Activated CD4-positive, alpha-beta T cell treated with anti-CD3 and anti-CD28 coated beads, Interleukin-2, amount 50 U/mL, for 24 hours (primary cell): ENCODE measurements at places on chromosomes 3 and 15.

DNA sequence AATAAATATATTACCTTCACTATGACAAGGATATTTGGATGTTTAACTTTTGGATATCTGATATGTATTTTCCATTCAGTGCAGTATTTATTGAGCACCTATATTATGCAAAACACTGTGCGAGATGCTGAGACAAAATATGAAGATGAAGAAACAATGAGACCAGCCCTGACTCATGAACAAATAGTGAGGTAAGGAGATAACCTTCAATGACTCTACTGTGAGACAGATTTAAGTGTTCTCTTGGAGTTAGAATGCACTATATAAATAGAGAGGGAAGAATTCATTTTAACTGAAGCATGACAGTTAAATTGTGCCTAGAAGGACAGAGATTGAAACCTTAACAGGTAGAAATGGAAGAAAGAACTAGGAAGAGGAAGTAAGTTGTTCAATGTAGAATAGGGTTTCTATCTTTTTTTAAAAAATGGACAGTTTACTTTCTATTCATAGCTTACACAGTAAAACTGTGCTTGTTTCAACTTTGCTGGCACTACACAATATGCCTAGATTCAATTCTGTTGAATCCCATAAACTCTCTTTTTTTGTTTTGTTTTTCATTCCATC, 124.2 kb downstream of the ZBTB20 start:
- DNase-seq = no peak

GRCh38 chr3:179961071-179961702, 75.5 kb downstream of the PEX5L start:
- no peak for DNase-seq

GRCh38 chr3:112654492-112654891, 13.5 kb upstream of the CCDC80 start:
- no peak for DNase-seq

GRCh38 chr3:31102196-31102879, 207.9 kb upstream of the GADL1 start:
- DNase-seq = no peak
